Smooth muscle cell of the coronary artery (primary cell): ENCODE measurements at places on chromosomes 16 and 17. TPM values are rescaled to one million over a fixed set of nuclear protein-coding genes. Genes with fewer than 3 reads are reported as not detected.

The RETREG3 gene
- 56.1 and 95.8 TPM in 2 replicates for total RNA-seq

The CTF1 gene
- 0.23 and 0.98 TPM in 2 replicates for total RNA-seq

The CES3 gene
- total RNA-seq: under 0.01 and 0.38 TPM in 2 replicates

The MAPT gene
- 0.15 and 0.23 TPM in 2 replicates for total RNA-seq

The HAS3 gene
- total RNA-seq: 0.35 and 1.3 TPM in 2 replicates

The KRTAP3-2 gene
- not detected in 2 replicates for total RNA-seq

The ADORA2B gene
- total RNA-seq: 16.0 and 108 TPM in 2 replicates

The TBC1D26 gene
- total RNA-seq: under 0.01 and 0.08 TPM in 2 replicates

The STH gene
- not detected in 2 replicates for total RNA-seq

The DHRS7C gene
- not detected in 2 replicates for total RNA-seq

The TBX4 gene
- not detected in 2 replicates for total RNA-seq

The CCDC144A gene
- 2.3 and 12.0 TPM in 2 replicates for total RNA-seq

The CCDC92B gene
- total RNA-seq: not detected in 2 replicates

The IL17C gene
- 0.15 TPM in 1 of 2 replicates, not detected in the other for total RNA-seq

The RMI2 gene
- total RNA-seq: 0.94 and 2.6 TPM in 2 replicates

The CCL1 gene
- not detected in 2 replicates for total RNA-seq

The ABCC12 gene
- not detected in 2 replicates for total RNA-seq

The NKD1 gene
- total RNA-seq: under 0.01 and 0.12 TPM in 2 replicates

The WFIKKN1 gene
- total RNA-seq: 0.08 and 0.12 TPM in 2 replicates

The NGFR gene
- total RNA-seq: 0.60 and 1.5 TPM in 2 replicates

The NAGS gene
- 0.59 and 0.98 TPM in 2 replicates for total RNA-seq

The CMTM2 gene
- total RNA-seq: not detected in 2 replicates

The KRTAP16-1 gene
- total RNA-seq: not detected in 2 replicates

The SOCS7 gene
- 8.3 and 9.5 TPM in 2 replicates for total RNA-seq

The PVALEF gene
- not detected in 2 replicates for total RNA-seq

The SMCR8 gene
- 10.6 and 11.6 TPM in 2 replicates for total RNA-seq

The TMEM88 gene
- total RNA-seq: 0.23 TPM in 2 replicates

The CYGB gene
- 3.8 and 20.4 TPM in 2 replicates for total RNA-seq

The CD68 gene
- 4.7 and 22.3 TPM in 2 replicates for total RNA-seq

The GUCY2D gene
- total RNA-seq: not detected in 2 replicates

The CASKIN2 gene
- 4.4 and 5.9 TPM in 2 replicates for total RNA-seq

The NAA38 gene
- 145 and 157 TPM in 2 replicates for total RNA-seq

The TNFSF13 gene
- total RNA-seq: 0.59 and 1.1 TPM in 2 replicates

The CACNA1H gene
- total RNA-seq: 0.45 and 2.2 TPM in 2 replicates

The PEX12 gene
- 2.7 and 3.5 TPM in 2 replicates for total RNA-seq

The TBC1D28 gene
- total RNA-seq: not detected in 2 replicates

The YBX2 gene
- total RNA-seq: not detected in 2 replicates

The CEMP1 gene
- 0.08 and 0.12 TPM in 2 replicates for total RNA-seq

The OR2C1 gene
- 0.08 and 0.23 TPM in 2 replicates for total RNA-seq

The CA7 gene
- not detected in 2 replicates for total RNA-seq

The GPR139 gene
- total RNA-seq: not detected in 2 replicates

The CA10 gene
- not detected in 2 replicates for total RNA-seq
